ENCODE measurements at places on chromosomes 11 and 22.

DNA sequence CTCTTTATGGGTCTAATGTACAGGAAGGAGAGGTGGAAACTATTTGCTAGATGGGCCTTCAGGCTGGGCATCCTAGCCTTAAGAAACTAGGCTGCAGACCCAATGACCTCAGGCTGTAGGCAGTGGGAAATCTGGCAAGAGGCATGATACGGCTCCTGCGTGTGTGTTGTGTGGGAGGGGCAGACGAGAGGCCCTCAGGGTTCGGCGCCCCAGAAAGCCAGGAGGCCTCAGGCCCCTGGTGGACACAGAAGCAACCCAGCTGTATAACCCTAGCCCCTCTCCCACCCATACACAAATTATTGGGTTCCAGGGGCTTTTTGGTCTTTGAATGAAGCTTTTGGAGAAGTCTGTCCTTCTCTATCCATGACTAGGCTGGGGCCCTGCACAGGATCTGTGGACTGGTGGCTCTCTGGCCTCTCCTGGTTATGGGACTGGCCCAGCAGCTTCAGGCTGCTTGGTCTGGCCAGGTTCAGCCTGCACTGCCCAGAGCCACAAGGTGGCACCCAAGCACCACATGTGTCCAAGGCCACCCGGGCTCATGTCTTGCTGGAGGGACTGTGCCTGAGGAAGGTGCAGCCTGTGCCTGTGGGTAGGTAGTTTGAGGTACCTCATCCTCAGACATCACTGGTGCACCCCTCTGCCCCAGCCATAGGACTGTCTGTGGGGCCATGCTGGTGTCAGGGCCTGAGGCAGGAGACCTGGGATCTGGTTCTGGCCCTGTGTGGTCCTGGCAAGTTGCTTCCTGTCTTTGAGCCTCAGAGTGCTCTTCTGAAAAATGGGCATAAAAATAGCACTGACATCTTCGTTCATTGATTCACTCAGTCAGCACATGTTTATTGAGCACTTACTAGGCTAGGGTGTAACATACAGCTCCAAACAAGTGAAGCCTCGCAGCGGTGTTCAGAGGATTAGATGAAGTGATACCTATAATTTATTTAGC, 87.5 kb downstream of the RRM1 start:
- DNase-seq, result no peak

GRCh38 chr11:124898263-124898680, 607 bp upstream of the ROBO4 start:
- no peak for DNase-seq

DNA sequence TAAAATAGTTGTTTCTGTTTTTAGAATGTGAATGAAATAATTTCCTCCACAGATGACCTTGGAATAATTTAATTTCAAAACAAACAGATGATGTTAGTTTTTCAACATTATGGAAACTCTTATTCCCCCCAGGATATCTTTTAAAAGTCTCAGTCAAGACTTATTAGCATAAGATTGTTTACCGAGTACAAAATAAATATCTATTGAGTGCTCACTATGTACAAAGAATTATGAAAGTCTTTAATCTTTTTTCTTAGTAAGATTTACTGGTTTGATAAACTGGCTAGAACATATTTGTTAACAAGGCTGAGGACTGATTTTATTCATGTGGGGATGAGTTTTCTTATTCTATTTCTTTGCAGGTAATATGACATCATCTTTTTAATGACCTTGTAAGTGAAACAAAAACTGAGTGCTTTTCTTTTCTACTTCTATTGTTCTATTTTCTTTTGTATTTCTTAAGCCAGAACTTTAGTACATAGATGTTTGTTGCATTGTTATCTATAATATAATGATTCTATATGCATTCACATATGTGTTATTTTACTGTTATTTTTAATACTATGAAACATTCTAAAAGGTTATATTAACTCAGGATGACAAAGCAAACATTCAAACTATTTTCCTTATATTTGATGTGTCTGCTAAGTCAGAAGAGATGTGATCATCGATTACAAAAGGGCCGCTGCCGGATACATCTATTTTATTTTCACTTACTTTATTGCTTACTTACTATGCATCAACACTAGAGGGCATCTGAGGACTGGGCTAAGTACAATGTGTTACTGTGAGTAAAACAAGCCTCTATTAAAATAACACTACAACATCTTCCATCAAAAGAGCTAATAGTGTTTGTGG, 111.0 kb upstream of the ARHGAP42 start:
- no peak for DNase-seq

DNA sequence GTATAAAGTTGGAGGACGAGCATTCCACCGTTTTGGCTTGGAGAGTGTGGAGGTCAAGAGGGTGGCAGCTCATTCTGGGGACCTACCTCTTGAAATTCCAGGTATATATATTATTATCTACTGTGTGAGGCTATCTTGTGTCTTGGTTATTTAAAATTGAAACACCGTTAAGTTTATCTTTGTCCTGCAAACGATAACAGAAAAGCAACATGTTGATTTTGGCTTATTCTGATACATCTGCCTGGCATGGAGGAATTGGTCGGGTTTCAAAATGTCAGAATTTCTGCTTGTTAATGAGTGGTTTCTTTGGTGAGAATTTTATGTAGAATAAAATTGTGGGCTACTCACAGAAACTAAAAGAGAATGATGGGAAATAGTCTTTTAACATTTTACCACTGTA, 54.4 kb downstream of the SVIP start:
- DNase-seq, result no peak

DNA sequence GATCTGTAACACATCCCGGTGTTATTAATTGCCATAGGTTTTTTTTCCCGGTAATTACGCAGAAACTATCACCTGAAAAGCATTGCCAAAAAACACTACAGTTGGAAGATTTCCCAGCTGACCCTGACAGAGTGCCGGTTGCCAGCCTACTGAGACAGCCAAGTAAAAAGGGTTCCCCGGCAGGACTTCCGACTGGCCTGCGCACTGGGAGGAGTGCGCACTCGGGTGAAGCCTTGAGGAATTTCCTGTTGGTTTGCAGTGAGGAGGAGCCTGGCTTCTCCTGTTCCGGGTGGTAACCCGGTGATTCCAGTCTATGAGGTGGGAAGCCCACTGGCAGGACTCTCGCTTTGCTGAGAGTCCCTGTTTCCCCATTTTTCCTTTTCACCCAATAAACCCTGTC, 52.1 kb downstream of the CNTF start:
- no peak for DNase-seq

DNA sequence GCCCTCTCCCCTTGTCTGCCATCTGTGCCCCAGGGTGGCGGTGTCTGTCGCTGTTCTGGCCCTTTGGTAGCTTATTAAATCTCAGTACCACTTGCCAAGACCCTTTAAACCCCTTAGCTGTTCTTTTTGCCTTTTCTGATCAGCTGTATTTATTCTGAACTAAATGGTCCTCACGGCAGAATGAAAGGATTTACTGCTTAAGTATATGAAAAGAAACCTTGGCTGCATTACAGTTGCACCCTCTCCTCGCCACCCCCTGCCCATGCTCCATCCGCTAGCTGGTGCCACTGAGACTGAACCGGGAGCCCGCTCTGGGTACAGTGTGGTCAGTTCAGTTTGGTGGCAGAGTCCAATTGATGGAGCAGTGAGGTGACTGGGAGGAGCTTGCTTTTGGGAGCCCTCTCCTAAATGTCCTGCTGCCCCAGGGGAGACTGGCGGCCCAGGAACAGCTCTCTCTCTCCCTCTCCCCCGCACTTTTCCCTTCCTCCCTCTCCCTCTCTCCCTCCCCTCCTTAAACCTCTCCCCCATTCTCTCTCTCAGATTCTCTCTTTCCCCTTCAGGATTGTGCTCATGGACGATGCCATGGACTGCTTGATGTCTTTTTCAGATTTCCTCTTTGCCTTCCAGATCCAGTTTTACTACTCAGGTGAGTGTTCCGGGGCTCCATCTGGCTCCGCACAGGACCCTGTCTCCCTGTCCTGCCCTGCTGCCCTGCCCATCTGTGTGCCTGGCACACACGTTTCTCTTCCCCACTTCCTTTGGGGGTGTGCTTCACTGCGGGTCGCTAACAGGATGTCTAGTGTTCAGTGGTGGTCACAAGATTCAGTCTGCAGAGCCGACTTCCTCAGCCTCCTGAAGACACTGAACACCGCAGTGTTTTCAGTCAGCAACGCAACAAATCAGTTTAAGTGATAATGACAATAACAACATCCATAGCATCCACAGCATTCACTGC, 21.8 kb downstream of the ARFGAP2 start:
- DNase-seq, result no peak

GRCh38 chr11:107747622-107748021, 35.8 kb upstream of the SLN start:
- no peak for DNase-seq

DNA sequence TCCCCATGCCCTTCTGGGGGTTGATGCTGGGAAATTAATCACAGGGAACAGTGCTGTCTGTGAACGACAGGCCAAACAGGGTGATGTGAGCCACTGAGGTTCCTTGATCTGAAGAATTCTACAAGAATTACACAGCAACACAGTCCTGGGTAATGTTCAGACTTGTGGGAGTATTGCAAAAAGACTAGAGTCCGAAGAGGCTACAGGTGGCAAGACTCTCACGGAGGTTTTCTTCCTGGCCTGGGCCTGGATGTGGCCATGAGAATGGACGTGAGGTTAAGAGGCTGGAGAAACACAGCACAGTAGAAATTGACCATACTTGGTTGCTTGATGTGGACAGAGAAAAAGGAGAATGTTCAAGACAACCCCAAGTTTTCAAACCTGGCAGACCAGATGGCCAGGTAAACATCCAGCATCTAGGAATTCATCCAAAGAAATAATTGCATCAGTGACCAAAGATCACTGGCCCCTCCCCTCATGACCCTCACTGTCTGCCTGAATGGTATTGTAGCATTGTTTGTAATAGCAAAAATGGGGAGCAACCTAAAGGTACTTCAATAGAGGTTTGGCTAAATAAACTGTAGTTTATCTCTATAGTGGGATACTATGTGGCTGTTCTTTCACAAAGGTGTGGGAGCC, 70.8 kb downstream of the COMMD9 start:
- DNase-seq, result no peak

DNA sequence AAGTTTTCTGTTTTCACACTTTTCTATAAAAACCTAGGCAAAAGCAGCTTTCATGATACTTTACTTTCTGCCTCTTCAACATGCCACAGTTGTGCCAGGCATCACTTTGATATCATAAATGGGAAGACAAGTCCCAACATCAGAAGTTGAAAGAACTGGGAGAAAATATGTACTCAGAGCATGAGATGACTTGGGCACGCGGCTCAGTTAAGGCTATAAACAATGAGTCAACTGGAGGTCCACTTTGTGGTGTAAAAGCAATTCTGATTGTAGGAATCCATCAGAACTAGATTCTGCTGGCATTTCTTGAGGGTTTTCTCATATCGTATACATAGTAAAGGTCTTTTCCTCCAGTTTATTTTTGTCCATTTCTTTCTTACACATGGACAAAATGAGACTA, 109.7 kb upstream of the USP47 start:
- DNase-seq, result no peak

GRCh38 chr22:38193580-38193979, 8.2 kb upstream of the MAFF start:
- DNase-seq, result no peak

- no peak for DNase-seq
Measured at GRCh38 chr11:4926608-4927007, 2.5 kb upstream of the OR51G1 start.

- DNase-seq, result no peak
Measured at GRCh38 chr11:93196816-93197379, 893 bp downstream of the SLC36A4 start.

DNA sequence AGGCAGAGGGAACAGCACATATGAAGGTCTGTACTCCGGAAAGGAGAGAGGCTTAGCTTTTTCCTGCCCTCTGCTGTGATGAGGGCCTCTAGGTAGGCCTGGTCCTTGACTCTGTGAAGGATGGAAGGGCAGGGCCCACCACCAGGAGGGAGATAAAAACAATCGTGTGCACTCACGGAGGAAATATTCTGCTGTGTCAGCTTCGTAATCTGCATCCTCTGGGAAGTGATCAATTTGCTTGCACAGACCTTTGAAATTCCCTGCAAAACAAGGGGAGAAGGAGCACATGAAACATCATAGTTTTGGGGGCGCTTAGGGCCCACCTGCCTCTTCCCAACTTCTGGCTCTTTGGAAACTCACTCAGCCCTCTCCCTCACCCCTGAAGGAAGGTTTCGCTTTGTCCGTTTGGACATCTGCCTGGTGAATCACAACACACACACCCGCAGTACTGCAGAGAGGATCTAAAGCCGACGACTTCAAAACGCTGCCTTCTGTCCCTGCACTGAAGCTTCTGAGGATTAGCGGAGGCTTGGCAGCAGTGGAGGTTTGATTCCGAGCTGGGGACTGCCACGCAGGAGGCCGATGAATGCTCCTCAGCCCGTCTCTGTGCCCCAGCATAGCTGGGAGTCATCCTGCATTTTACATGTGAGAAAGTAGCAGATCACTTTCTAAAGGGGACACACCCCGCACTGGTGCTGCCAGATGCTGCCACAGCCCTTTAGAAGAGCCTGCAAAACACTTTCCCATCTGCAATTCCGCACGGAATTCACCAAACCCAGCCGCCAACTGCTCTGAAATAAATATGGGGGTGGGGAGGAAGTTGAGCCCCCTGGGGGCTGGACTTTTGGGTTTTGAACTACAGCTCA, 58.6 kb upstream of the EIF3D start:
- DNase-seq, result no peak

DNA sequence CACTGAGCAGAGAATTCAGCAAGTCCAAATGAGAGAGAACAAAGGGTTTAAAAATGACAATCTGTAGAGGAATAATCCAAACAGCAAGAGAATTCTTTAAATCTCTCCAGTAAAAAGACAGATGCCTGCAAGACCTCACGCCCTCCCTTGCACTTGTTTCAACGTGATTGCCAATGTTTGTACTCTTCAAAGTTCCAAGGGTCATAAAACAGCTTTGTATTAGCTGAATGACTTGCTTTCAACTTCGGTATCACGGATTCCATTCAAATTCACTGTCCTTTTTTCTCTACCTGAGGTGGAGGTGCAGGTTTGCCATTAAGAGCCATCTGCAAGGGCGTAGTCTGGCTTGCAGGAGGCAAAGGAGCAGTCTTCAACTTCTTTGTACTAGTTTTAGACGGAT, 41.1 kb upstream of the CHRNA10 start:
- DNase-seq, result no peak

- DNase-seq, result no peak
Measured at GRCh38 chr11:63573881-63574855, 11.0 kb upstream of the PLAAT2 start.

DNA sequence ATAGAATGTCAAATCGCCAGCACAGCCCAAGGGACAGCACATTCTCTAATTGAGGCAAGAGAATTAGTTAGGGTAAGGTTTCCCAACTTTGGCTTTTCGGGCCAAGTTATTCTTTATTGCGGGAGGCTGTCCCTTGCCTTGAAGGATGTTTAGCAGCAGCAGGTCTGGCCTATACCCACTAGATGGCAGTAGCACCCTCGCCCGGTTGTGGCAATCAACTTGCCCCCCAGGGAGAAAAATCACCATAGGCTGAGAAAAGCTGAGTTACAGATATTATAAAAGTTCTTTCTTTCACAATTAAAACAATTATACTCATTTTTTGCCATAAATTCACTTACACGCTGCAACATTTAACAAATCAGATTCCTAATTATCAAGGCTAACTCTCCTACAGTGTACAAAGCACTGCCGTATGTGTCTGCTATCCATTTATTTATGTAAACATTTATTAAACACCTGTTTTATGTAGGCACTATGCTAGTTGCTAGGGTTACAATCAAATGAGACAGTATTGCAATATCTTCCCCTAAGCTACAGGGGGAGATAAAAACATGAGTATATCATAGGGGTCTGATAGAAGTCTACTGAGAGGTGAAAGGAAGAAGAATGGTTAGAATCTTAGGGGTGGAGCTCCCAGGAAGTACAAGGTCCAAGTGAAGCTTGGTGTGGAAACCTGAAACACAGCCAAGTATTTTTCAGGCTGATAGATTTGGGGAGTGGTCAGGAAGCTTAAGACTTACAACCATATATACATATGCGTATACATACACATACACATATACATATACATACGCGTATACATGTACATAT, 452.3 kb downstream of the RAB38 start:
- DNase-seq, result peak; percentile 22

All from iPS DF 6.9 (cell line).